ENCODE measurements at places on chromosomes 13 and 19.

DNA sequence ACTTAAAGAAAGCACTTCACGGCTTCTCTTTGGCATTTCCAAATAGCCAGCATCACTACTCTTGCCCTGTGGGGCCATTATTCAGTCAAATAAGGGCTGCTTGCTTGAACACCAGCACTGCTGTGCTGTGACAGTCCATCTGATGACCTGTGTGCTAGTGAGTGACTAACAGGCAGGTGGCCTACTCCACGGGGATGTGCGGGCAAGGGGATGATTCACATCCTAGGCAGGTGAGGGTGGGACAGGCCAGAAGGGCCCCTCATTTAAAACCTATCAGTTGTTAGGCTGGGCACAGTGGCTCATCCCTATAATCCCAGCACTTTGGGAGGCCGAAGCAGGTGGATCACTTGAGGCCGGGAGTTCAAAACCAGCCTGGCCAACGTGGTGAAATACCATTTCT is 8.2 kb downstream of the CCNE1 start:
- no peak for DNase-seq

- no peak for DNase-seq
These were observed 1070.2 kb downstream of the EFNB2 start for GRCh38 chr13:105465251-105465650.

DNA sequence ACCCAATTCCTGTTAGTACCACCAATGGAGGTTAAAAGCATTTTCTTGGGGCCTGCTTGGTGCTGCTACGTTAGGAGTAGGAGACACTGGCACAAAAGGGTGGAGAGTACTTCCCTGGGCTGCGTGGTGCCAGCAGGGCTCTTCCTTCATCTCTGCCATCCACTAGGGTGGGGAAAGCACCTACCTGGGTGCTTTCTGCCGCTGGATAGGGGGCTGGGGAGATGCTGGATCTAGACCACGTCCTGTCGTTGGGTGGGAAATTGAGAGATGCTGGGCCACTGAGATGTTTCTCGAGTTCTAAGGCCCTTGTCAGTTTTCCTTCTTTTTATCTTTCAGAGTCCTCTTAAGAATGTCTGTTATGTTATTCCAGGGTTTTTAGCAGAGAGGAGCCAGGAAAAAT is 6.7 kb upstream of the FCGBP start:
- no peak for DNase-seq

- no peak for DNase-seq
These were observed 689.6 kb downstream of the SLITRK5 start for GRCh38 chr13:88360761-88361160.

DNA sequence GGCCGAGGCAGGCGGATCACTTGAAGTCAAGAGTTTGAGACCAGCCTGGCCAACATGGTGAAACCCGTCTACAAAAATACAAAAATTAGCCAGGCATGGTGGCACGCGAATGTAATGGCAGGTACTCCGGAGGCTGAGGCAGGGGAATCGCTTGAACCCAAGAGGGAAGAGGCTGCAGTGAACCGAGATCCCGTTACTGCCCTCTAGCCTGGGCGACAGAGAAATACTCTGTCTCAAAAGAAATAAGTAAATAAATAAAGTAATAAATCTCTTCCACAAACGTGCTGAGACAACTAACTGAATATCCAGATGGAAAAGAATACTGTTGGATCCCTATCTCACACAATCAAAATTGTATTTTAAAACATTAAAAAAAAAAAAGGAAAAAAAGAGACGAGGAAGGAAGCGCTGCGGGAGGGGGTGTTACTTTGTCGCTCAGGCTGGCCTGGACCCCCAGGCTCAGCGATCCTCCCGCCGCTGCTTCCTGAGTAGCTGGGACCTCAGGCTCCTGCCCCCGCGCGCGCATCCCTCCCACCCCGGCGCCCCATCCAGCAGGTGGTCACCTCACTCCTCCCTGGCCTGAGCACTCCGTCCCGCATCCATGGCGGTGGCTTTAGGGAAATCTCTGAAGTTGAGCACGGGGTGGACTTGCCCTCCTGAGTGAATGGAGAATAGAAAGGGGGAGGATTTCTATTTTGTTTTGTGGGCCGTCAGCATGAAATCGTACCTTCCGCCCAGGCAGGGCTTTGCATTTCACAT is 628 bp upstream of the ZNF813 start:
- no peak for DNase-seq

GRCh38 chr13:26132756-26133155 is 80.9 kb upstream of the SHISA2 start:
- no peak for DNase-seq

- no peak for DNase-seq
These were observed 29.1 kb downstream of the NUP58 start for GRCh38 chr13:25330541-25330940.

GRCh38 chr19:41597600-41598041 is 21.7 kb downstream of the CEACAM21 start:
- DNase-seq, result no peak

GRCh38 chr13:30752201-30752797 is 17.0 kb downstream of the ALOX5AP start:
- DNase-seq, result no peak

DNA sequence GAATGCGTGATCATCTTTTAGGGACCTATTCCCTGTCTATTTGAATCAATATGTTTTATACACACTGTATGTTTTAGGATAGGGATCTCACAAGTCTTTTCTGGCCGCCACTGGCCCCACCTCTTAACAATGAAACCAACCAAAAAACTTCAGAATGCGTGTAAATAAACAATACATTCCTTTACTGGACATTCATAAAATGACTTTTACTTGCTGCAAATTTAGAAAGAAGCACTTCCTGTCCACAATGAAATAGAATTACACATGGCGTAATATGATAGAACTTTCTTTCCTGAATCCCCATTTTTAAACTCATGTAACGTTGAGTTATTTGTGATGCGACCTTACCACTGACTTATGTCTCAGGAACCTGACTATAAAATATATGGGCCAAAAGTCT is 233.6 kb downstream of the SLITRK6 start:
- DNase-seq, result no peak

DNA sequence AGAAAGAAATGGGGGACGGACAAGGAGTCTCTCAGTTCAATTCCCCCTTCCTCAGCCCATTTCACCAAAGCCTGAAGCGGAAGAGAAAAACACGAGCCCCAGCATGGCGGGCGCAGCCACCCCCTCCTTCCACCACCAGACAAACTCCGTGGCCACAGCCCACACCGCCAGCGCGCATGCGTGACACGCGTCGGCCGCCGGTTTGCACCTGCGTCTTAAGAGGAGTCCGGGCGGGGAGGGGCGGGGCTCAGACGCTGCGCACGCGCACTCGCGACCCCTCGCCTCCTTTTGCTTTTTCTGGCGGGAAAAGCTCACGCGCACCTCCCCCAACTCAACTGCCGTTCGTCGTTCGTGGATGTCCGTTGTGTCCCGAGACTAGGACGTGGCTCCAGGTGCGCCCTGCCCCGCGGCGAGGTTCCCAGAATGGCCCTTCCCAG is at the start of gene KASH5:
KASH5 (plus strand) TSS at position 314 of the 437 bp plus-strand sequence. CDS start 2,635 bp downstream, outside the sequence.
- no peak for DNase-seq

DNA sequence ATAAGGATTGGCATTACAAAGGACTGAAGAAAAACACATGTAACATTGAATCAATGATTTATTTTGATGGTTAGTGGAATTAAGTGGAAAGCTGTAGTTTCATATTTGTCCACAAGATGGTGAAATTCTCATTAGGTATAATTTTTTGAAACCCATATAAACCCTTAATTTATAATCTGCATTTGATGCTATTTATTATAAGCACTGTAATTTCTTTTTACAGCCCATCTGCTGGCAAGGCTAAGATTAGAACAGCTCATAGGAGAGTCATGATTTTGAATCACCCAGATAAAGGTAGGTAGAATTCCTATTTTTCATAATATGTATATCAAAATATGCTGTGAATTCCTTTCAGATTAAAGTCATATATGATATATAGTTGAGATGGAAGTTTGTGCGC is 62.2 kb downstream of the DNAJC15 start:
- DNase-seq, result no peak

- no peak for DNase-seq
These were observed 94.5 kb downstream of the ZMYM2 start for GRCh38 chr13:20053016-20053415.

- no peak for DNase-seq
These were observed 79.4 kb upstream of the MCF2L start for GRCh38 chr13:112889351-112890290.

DNA sequence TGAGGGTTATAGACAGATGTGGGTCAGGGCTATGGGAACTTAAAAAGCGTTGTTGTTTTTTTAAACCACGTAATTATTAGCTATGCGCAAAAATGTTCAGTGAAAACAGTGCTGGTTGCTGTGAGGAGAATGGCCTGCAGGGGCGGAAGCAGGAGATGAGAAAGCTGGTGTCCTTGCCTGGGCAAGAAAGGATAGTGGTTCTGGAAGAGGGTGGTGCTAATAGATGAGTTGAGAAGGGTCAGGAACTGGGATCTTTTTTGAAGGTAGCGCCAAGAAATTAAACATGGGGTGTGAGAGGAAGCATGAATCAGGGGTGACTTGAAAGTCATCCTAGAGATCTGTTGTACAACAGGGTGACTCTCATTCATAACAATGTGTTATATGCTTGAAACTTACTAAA is 4.8 kb upstream of the SMG9 start:
- no peak for DNase-seq

DNA sequence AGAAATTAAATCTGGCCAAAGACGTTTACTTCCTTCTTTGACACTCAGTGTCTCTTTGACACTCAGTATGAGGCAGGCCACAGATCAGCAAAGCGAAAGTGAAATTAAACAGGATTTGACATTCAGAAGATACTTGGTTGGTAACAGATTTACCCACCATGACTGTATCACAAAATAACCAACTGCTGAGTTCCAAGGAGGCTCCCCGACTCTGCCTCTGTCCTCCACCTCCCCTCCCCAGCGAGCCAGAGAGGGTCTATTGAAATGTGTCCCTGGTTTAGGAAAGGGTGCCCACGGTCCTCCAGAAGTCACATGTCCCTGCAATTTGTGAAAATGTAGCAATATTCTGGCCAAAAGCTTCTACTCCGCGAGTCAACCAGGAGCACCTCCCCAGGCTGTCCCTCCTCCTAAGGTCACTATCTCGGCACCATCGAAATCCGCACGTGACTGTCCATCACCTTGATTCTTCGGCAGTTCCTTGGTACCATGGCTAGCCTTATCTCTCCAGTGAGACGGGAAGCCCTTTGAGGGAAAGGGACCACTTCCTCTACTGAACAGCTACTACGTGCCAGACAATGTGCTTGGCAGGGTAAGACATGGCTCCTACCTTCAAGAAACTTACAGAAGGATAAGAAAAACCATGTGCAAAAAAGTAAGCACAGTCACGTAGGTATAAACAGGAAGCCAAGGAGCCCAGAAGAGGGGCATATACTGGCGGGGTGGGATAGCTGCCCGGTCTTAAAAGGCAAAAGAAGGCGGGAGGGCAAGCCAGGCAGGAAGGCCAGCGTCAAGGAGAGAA is 1.5 kb downstream of the N4BP2L1 start:
- DNase-seq, result no peak

DNA sequence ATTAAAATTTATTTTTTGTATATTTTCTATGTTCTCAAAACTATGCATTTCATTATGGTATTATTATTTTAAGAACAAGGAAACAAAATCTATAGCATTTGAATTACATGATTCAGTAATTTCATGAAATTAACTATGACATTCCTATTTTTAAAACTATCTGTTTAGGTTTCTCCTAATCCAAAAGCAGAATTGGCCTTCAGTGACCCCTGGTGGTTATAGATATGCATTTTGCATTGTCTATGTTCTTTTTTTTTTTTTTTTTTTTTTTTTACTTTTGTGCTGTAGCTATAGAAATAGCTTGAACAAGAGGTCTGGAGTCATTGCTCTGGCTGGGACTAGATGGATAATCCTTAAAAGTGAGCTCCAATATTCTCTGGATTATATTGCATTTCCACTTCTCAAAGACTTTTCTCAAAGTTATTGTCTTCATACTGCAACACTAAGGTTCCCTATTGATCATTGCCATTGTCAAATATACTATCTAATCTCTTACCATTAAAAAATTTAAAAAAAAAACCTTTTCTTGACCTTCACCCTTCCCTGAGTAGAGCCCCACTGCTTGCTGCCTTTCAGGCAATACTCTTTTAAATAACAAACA is 15.9 kb upstream of the DNAJC3 start:
- DNase-seq, result no peak

DNA sequence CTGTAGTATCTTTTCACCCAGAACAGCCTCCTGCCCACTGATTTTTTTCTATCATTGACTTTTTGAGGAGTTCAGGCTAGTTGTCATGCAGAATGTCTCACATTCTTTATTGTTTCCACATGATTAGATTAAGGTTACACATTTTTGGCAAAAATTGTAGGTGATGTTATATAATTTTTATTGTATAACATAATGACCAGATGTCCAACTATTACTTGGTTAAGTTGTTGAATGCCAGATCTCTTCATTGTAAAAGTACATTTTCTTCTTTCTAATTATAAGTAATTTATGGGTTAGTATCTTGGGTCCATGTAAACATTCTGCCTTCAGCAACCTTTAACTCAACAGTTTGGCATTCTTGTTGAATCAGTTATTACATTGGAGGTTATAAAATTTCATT is 138.4 kb downstream of the POSTN start:
- DNase-seq, result no peak

DNA sequence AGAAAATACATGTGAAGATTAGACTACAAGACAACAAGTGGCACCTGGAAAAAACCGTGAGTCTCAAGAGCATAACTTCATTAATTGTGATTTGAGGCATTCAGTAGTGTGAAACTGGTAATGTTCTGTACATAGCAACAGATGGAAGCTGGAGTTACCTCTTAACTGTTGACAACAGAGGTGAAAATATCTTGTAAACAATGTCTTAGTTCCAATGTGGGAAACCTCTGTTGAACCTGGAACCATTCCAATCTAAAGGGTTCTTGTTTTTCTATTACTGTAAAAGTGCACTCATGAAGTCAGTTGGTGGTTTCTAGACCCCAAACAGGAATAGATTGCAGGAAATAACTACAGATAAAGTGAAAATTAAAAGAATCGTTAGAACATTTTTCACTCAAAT is 728.4 kb downstream of the SLITRK1 start:
- DNase-seq, result no peak

DNA sequence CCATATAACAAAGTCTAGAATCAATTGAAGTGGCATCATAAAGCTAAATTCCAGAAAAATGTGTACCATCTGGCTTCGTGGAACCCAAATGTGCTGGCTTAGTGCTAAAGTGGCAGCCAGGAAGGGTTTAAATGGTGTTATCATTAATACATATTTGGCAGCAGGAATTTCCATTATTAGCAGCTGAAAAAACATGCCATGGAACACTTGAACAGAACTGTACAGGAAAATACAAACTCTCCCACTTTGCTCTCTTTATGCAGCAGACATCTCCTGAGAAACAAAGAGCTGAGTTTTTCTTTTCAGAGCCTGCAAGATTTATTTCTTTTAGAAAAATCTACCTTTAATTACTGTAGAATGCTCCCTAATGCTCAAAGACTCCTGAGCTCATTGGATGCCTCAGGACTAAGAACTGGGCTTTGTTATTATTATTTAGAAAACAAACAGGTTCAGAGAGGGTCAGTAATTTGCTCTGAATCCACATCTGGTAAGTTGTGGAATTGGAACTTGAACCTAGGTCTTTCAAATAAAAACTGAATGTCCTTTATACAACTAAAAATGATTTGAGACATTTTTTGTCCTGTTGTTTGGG is 179.0 kb downstream of the LACC1 start:
- DNase-seq, result no peak

GRCh38 chr13:94544922-94545321 is 51.0 kb downstream of the TGDS start:
- no peak for DNase-seq

- no peak for DNase-seq
These were observed 57.0 kb downstream of the DNM2 start for GRCh38 chr19:10774893-10775292.

- DNase-seq, result no peak
These were observed 1029.6 kb downstream of the PCDH9 start for GRCh38 chr13:66200555-66200954.

GRCh38 chr13:80173224-80173623 is 167.7 kb downstream of the SPRY2 start:
- DNase-seq, result no peak
